ENCODE measurements at places on chromosomes 6 and 20.

GRCh38 chr6:16723826-16724225 is 37.4 kb downstream of the ATXN1 start:
- DNase-seq = no peak

DNA sequence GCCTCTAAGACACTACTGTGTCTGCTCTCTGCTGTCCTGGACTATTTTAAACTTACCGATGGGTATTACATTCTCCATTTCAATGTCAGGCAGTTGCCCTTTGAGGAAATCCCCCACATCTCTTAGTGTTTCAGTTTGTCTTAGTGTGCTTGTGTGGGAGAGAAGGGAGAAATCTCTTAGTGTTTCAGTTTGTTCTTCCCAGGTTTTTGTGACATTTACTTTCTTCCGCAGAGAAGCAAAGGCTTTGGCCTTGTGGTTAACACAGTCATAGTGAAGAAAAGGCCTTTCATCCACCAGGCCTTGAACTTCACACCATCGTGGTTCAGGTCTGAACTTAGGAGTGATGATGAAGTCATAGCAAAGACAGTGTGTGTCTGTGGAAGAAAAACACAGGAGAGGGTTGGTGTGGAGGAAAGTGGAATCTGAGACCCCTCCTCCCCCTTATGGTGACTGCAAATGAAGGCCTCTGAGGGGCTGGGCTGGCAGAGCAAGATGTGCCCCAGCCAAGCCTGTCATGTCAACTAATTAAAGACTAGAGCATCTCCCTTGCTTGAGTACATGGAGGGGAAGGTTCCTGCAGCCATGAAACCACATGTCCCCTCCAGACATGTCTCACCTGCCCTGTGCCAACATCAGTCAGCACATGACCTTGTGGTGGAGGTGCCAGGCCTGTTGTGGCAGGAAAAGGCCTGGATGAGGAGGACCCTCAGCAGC is 23.9 kb downstream of the RAET1L start:
- no peak for DNase-seq

DNA sequence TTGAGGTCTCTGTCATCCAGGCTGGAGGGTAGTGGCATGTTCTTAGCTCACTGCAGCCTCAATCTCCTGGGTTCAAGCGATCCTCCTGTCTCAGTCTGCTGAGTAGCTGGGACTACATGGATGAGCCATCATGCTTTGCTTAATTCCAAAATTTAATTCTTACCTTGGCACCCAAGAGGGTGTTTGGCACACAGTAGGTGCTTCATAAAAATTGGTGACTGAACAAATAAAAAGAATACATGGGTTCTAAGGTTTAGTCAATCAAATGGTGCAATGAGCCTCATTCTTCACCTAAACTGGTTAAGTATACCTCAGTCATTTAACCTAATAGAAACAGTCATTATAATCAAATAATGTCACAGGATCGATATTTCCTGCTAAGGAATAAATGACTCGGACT is 170.4 kb downstream of the GMPR start:
- DNase-seq = no peak

GRCh38 chr6:55974688-55975087 is 99.3 kb upstream of the BMP5 start:
- no peak for DNase-seq

DNA sequence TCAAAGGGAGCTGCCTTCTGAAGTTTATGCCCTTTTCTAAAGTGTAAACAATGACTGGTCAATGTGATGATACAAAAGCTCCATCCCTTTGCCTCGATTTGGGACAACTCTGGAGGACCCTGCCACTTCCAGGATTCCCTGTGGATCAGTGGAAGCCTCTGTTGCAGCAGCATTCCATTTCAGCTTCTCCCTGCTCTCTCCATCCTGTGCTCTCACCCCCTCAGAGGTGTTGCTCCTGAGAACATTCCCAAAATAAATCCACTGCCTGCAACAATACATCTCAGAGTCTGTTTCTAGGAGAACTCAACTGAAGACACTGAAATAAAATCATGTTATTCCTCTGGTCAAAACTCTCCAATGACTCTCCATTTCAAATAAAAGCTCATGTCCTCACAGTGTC is 263.6 kb downstream of the HACE1 start:
- DNase-seq = no peak

DNA sequence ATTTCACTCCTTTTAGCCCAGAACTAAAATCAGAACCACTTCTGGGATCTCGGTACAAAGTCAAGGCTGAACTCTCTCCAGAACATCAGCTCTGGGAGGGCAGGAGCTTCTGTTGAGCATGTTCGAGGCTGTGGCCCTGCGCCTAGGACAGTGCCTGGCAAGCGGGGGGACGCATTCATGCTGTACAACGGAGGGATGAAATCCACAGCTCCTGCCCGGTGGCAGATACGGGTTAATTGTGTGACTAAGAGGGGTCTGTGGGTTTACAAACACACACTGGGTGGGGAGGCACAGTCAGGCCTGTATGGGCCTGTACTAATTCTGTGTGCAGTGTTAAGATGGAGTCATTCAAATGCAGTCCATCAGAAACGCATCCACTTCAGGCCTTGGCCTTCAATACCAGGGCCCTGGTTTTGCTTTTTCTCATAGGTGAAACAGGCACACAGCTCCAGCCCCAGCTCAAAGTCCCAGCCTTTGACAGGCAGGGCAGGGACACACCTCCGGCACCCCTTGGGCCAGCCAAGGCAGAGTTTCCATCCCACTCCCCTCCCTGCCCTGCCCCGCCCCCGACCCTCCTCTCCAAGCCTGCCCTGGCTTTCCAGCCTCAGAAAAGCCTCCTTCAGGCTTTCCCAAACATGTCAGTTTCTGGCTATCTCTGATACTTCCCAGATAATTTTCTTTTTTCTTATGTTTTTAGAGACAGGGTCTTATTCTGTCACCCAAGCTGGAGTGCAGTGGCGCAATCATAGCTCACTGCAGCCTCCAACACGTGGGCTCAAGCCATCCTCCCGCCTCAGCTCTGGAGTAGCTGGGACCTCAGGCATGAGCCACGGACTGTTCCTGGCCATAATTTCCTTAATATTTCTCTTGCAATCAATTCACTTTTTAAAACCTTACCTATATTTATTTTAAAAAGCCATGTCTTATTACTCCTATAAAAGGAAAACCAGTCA is 109.8 kb downstream of the SULF2 start:
- no peak for DNase-seq

GRCh38 chr20:52945268-52945667 is 26.9 kb upstream of the TSHZ2 start:
- DNase-seq = no peak

GRCh38 chr6:110348961-110349690 is 9.0 kb downstream of the METTL24 start:
- no peak for DNase-seq
